ENCODE measurements at places on chromosomes 11 and 22.
A peak's percentile ranks its signal among the peaks of the same experiment; 100 is the strongest.

DNA sequence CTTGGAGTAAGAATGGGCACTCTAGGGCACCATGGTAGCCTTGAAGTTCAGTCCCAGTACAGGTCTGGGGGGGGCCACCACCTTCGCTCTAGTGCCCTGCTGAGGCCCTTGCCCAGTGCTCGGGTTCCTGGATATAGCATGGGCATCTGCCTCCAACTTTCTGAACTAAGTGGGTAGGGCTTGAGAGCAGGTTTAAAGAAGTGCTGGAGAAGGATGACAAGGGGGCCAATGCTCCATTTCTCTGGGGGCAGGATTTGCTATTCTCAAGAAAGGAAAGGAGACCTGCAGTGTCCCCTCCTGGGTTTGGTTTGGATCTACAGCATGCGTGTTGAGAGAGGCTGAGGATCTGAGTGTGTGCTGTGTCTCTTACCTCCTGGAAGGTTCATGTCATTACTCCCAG is 82.2 kb upstream of the SUSD2 start:
- DNase-seq = no peak

- DNase-seq = no peak
Measured at GRCh38 chr11:118087931-118088330, 1.2 kb upstream of the SMIM35 start.

DNA sequence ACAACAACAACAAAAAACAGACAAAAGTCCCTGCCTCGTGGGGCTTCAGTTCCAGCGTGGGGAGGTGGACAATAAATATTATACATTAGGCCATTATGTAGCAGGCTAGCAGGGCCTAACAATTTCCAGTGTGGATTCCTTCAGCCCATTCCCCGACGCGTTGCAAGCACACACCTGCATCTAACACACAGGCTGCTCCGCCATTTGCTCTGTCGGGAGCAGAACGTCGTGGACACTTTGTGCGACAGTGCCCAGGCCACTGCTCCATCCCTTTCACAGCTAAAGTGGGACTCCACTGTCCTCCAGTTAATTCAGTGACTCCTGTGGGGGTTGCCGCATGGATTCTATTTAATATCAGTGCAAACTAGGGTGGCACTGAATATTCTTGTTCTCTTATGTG is 10.9 kb upstream of the FGF3 start:
- DNase-seq = no peak

- DNase-seq = no peak
Measured at GRCh38 chr22:25643232-25644000, 78.9 kb downstream of the GRK3 start.

GRCh38 chr11:46122945-46123715 is 1.9 kb upstream of the PHF21A start:
- DNase-seq = no peak

GRCh38 chr22:49934160-49934890 is 15.9 kb downstream of the CRELD2 start:
- no peak for DNase-seq

DNA sequence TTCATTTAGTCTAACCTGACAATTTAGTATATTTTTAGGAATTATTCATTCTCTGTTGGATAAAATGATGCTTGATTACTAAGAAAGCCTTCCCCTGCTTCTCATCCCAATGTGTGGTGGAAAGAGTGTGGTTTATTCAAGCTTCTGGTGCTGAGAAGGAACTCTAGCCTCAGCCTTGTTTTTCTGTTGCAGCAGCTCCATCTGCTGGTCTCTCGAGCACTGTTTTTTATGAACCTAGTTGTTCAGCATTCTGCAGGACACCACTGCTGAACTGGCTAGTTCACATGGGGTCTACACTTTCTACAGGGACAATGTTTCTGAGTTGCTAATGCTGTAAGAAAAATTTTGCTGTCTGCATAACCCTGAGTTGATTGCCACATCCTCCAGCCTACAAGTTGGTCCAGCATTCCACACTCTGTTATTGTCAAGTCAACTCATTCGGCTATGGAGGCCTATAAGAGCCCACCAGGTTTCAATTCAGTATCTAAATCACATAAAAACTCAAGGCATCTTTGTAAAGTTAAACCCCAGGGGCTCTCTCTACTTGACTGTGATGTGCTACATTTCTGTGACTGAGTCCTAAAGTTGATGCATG is 14.3 kb downstream of the OR2AG2 start:
- peak; percentile 27 for DNase-seq

- DNase-seq = no peak
Measured at GRCh38 chr11:36300650-36301049, 4.6 kb downstream of the PRR5L start.

DNA sequence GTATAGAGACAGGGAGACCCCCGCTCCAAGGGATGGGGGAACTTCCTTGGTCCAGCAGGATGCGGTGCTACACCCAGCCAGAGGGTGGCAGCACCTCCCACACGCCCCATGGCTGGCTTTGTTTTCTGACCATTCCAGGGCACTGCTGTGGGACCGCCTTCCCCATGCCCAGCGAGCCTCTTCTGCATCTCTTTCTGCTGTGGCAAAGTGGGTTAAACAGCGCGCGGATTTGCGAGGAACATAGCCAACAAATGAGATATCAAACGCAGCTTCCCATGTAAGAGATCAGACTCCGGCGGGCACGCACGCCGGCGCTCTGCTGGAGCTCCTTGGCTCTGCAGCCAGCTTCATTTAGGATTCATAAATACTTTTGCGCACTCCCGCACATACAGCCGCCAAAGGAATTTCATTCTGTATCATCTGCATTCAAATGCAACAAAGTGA is 485.8 kb upstream of the CADM1 start:
- no peak for DNase-seq

DNA sequence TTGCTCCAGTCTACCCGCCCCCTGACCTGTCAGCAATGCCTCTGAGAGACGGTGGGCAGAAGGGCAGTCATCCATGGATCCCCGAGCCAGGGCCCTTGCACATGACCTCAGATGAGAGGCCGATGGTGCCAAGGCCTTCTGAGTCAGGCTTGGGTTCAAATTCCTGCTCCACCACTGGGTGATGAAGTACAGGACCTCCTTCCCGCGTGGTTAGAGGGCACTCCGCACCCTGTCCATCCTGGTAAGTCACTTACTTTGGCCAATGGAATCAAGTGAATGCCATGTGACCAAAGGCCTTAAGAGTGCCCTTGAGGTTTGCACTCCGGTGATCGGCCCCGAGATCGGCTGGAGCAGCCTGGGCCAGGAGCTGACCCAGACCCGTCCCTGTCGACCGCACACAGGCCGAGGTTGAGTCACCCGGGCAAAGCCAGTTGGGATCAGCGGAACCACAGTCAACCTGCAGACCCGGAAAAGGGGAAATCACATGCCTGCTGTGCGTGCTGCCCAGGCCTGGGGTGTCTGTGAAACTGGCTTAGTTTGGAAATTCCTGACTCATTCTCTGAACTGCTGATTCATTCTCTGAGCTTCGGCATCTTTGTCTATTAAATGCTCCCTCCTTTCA is 48.9 kb downstream of the RTL6 start:
- peak; percentile 82 for DNase-seq

GRCh38 chr11:118791111-118791960 is at the start of gene DDX6:
TSS of gene DDX6 (minus strand) at chr11:118791164. CDS start at chr11:118786251, 4,913 bp downstream.
- peak; percentile 44 for DNase-seq

- no peak for DNase-seq
Measured at GRCh38 chr11:43994196-43994595, 51.8 kb downstream of the C11orf96 start.

DNA sequence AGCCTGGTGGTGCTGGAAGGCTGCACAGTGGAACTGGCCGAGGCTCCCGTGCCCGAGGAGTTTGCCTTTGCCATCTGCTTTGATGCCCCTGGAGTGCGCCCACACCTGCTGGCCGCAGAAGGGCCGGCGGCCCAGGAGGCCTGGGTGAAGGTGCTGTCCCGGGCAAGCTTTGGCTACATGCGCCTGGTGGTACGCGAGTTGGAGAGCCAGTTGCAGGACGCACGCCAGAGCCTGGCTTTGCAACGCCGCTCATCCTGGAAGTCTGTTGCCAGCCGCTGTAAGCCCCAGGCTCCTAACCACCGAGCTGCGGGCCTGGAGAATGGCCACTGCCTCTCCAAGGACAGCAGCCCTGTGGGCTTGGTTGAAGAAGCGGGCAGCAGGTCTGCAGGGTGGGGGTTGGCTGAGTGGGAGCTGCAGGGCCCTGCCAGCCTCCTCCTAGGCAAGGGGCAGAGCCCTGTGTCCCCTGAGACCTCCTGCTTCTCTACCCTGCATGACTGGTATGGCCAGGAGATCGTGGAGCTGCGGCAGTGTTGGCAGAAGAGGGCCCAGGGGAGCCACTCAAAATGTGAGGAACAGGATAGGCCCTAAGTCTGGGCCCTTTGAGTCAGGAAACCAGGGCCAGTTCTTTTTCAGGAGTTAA is 1.9 kb upstream of the SMDT1 start:
- no peak for DNase-seq

DNA sequence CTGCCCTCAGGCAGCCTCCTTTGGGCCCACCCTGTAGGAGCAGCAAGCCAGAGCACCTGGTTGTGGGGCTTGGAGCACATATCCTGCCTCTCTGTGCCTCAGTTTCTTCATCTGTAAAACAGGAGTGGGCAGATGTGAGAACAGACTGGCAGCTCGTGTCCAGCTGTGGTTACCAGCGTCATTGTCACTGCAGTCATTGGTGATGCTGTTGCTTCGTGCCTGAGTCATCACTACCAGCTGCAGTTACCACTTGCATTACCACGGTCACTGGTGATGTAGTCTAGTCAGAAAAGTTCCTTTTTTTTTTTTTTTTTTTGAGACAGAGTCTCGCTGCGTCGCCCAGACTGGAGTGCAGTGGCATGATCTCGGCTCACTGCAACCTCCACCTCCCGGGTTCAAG is 20.4 kb downstream of the RSPH14 start:
- no peak for DNase-seq

GRCh38 chr11:66365166-66365565 is 6.4 kb downstream of the SLC29A2 start:
- DNase-seq = no peak

GRCh38 chr11:2947744-2948143 is 18.5 kb upstream of the PHLDA2 start:
- DNase-seq = no peak

- DNase-seq = no peak
Measured at GRCh38 chr11:96132437-96132836, 208.5 kb upstream of the MTMR2 start.

DNA sequence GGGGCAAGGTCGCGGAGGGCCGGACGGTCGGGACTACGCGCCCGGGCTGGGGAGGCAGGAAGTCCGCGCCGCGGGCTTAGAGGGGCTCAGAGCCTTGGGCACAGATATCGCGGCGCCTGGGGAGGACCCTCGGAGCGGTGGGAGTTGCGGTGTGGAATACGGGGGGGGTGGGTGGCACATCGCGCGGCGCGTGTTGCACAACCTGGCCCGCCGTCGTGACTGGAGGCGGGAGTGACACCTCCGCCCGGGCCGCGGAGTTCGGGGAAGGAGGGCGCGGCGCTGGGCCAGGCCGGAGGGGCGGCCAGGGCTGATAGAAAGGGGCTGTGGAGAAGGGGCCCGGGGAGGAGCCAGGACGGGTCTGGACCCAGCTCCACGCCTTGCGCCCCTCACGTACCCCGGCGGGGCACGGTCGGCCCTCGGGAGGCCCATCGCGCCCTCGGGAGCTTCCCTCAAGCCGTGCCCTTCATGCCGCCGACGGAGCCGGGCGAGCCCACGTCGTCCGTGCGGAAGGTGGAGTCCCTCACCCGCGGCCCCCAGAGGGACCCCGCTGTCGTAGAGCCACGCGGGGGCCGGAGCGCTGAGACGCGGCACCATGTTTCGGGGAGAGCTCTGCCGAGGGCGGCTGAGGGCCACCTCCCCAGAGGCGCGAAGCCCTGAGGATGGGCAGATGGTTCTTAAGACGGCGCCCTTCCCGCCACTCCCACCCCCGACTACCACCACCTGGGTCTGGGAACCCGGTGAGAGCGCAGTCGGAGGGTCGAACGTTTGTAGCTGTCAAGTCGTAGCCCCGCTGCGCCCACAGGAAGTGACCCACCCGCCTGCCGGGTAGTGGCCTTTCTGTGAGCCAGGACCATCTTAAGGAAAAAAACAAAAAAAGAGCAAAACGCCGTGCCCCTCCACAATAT is 729 bp downstream of the IL17RA start:
- no peak for DNase-seq

DNA sequence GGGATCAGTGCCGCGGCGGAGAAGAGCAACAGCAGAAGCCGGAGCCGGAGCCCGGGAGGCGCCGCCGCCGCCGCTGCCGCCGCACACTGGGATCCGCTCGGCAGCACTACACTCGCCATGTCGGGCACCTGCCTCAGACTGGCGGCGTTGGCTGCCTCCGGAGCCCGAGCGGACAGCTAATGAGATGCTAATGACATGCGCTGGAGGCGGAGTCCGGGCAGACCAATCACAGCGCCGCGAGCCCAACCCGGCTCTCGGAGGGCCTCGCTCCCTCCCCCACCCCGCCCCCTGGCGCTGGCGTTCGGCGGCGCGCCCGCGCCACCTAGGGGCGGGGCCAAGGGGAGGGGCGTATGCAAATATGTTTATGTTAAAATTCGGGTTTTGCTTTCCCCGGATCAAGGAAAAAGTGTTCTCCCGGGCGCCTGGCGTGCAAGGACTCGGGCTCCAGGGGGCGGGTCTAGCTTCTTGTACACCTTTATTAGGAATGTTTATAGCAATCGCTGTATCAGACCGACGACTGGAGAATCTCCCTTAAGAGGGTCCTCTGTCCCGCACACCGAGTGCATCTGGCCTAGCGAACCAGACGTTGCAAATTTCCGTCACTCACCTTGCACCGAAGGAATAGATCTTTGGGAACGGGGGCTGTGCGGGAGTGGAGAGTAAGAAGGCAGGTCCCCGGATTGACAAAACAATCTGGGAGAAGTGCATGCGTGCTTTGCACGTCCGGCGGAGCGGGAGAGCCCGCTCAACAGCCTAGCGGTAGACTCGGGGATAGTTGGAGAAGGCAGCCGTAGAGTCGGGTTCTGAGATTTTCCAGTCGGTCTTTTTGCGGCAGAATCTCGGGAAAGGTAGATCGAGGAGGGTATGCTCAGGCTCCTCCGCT is at the start of gene CADM1:
Gene CADM1, minus strand, starts transcription at position 140 of the 883 bp plus-strand sequence.
- peak; percentile 66 for DNase-seq

GRCh38 chr11:105092256-105093239 is 47.0 kb downstream of the CARD18 start:
- no peak for DNase-seq

GRCh38 chr22:27998511-27999410 is 79.7 kb upstream of the PITPNB start:
- no peak for DNase-seq

Data from AG09309 (cell line).